ENCODE measurements at places on chromosomes 13 and 19.

DNA sequence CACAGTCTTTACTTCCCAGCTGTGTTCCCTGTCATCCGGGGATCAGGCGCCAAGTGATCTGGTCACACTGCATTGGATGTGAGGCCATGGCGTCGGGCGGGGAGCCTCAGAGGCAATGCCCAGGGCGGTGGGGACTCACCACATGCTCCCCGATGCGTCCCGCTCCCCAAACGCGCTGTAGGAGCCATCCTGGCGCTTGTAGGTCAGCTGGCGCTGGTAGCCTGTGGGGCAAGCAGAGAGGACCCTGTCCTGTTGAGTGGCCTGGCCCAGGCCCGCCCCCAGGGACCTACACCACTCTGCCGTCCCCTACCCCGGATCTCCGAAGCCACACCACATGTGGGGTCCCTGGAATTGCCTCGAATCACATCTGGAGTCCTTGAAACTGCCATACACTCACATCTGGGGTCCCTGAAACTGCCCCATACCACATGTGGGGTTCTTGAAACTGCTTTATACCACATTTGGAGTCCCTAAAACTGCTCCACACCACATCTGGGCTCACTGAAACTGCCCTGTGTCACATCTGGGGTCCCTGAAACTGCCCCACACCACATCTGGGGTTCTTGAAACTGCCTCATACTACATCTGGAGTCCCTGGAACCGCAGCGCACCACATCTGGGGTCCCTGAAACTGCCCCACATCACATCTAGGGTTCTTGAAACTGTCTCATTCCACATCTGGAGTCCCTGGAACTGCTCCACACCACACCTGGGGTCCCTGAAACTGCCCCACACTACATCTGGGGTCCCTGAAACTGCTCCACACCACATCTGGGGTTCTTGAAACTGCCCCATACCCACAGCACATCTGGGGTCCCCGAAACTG, 33.2 kb downstream of the F2RL3 start:
- DNase-seq: no peak

GRCh38 chr19:29606420-29606747, 301 bp downstream of the POP4 start:
- no peak for DNase-seq

GRCh38 chr19:13932149-13932637, 6.0 kb downstream of the PODNL1 start:
- no peak for DNase-seq

DNA sequence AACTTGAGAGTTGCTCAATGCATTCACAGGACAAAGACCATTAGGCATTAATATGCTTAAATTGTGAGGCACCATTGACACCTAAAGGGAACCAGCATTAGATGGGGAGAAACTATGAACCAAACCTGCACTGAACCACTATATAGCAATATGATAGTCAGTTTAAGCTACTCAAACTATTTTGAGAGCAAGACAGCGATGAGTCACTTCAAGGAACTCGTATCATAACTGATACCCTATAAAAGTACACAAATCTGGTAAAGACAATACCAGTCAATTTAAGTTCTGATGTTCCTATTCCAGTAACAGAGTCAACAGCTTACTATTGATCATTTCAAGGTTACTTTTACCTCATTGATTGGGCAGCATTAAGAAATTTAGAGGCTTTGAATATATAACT, 151.3 kb upstream of the ATXN8OS start:
- no peak for DNase-seq

- no peak for DNase-seq
These were observed 676 bp downstream of the BRCA2 start for GRCh38 chr13:32316028-32316339.

GRCh38 chr19:17415121-17415520, 4.7 kb upstream of the MVB12A start:
- DNase-seq: no peak
